Stimulated activated CD4-positive, alpha-beta T cell treated with anti-CD3 and anti-CD28 coated beads, Interleukin-4, amount 100 ng/mL, for 4 hours (primary cell): ENCODE measurements at places on chromosomes 11 and 22.

DNA sequence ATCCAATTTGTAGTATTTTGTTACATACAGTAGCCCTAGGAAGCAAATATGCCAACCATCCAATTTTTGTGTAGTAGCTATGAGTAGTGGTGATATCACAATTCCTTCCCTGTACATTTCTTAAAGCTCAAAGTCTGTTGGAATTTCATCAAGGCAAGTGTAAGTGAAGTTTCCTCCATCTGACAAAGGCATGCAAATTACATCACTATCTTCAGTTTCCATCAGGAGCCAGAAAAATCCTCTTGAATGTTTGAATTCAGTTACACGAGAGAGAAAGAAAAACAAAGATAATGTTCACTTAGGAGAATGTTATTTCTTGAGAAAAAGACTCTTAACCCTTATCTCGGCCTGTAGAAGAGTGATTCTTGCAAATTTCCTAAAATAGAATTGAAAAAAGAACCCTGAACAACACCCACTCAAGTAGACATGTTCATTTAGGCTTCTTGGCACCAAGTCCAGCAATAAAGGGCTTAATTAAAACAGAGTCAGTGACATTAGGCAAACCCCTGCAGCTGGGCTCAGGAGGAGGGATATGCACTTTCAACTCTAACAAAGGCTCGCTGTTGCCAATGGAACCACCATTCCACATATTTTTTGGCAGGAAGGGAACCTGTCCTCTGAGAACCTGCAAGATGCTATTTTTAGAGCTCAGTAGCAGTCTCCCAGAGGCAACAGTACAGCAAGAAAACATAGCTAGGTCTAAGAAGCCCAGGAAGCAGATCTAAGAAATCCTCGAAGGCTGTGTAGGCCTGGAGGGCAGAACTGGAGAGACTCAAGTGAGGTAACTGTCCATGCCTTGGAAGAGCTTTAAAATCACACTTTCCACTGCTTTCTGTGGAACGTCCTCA lies 144.6 kb downstream of the CCDC81 start:
- no peak for DNase-seq

DNA sequence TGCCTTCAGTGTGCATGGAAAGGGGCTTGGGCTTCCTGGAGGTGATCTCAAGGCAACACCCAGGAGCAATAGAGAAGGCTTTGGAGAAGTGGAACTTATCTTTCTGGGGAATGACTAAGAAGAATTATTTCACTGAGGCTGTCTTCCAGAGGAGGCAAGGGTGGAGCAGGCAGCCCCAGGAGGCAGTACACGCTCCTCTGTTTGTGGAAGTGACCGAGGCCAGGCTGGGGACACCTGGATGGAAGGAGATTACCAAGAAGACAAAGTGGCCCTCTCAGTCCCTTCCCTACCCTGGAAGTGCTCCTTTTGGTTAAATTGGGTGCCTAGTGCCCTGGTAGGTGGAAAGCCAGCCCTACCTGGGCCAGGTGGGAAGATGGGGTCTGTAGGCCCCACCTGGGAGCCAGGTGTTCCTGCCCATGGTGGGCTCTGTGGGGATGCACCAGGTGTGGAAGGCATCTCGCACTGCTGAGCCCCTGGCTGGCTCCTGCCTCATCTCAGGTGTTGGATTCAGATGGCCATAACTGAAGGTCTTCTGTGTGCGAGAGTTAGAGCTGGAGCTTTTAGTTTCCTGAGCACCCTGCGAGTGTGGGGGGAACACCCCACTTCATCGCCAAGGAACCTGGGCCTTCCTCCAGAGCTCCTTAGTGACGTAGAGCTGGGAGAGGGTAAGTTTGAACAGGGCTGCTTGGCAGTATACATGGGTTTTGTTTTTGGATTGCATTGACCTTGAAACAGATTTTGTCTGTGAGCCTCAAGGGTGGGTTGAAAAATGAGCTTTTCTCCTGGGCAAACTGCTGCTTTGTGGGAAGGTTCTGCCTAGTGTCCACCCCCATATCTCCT lies 46.1 kb downstream of the MICAL2 start:
- DNase-seq = no peak

- no peak for DNase-seq
Measured at GRCh38 chr11:92758241-92758780, 211.1 kb upstream of the MTNR1B start.

DNA sequence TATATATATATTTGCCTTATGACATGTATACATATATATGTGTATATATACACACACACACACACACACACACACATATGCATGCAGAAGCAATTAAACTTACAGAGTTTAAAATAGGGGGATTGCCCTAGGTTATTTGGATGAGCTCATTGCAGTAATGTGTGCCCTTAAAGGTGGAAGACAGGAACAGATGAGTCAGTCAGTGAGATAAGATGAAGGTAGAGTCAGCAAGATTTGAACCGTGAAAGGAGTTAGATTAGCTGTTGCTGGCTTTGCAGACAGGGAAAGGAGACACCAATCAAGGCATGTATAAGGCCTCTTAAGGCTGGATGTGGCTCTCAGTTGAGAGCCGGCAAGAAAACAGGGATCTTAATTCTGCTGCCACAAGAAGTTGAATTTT lies 902.4 kb upstream of the RAG2 start:
- DNase-seq = no peak

DNA sequence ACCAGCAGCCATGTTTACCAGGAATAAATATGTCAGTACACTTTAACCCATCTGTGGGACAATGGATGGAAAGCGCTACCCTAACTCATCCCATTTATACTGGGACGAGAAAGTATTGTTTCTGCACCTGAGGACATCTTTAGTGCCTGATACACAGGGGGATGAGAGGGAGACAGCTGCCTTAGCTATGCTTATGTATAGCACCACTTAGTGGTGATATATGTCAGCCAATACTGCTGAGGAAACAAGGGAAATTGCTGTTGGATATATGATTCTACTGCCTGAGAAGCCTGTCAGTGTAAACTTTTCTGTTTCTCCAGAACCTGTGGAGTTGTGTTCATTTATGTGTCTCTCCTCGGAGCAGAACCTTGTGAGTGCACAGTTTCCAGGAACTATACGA lies 13.3 kb upstream of the CEP295 start:
- no peak for DNase-seq

DNA sequence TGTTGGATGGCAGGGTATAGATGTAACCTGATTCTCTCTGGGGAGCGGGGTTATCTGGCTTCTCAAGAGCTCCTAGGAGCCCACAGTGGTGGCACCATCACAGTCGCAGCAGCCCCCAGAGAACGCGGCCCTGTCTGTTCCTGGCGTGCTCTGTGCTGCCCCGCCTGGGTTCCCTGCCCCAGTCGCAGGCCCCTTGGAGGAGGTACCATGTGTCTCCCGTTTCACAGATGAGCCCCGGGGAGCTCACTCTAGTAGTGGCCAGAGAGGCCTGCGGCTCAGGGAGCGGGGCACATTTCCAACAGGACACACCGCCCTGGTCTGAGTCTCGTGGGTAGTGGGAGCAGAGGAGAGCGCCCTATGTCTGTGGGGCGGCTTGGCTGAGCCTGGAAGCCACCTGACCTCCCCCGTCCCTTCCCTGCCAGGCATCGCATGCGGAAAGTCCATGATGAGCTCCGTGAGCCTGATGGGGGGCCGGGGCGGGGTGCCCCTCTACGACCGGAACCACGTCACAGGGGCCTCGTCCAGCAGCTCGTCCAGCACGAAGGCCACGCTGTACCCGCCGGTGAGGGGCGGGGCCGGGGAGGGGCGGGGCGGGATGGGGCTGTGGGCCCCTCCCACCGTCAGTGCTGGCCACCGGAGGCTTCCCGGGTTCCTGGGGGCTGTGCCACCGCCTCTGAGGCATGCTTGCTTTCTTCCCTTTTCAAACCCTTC lies 21.0 kb upstream of the PPP6R3 start:
- DNase-seq = no peak

DNA sequence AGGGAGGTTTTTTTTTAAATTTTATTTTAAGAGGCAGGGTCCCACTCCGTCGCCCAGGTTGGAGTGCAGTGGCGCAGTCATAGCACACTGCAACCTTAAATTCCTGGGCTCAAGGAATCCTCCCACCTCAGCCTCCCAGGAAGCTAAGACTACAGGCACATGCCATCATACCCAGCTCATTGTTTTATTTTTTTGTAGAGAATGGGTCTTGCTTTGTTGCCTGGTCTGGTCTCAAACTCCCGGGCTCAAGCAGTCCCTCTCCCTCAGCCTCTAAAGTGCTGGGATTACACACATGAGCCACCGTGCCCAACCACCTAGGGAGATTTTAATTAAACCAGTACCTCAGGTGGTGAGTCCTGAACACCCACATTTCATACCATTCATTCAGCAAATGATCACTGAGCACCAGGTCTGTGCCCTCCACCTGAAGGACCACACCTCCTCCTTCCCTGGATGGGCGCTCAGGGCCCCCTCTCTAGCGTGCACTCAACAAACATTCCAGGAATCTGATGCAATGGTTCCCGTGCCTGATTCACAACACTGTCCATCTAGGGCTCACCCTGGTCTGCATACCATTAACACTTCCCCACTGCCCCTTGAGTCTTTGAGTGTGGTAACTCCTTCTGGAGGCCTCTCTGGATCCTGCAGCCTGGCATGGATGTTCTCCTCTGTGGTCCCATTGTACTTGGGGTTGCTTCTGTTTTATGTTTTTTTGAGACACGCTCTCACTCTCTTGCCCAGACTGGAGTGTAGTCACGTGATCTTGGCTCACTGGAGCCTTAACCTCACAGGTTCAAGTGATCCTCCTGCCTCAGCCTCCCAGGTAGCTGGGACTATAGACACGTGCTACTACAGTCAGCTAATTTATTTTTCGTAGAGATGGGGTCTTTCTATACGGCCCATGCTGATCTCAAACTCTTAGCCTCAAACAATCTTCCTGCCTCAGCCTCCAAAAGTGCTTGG lies 9.6 kb upstream of the MYH9 start:
- DNase-seq = no peak

- no peak for DNase-seq
Measured at GRCh38 chr11:35994421-35994820, 50.6 kb downstream of the LDLRAD3 start.

DNA sequence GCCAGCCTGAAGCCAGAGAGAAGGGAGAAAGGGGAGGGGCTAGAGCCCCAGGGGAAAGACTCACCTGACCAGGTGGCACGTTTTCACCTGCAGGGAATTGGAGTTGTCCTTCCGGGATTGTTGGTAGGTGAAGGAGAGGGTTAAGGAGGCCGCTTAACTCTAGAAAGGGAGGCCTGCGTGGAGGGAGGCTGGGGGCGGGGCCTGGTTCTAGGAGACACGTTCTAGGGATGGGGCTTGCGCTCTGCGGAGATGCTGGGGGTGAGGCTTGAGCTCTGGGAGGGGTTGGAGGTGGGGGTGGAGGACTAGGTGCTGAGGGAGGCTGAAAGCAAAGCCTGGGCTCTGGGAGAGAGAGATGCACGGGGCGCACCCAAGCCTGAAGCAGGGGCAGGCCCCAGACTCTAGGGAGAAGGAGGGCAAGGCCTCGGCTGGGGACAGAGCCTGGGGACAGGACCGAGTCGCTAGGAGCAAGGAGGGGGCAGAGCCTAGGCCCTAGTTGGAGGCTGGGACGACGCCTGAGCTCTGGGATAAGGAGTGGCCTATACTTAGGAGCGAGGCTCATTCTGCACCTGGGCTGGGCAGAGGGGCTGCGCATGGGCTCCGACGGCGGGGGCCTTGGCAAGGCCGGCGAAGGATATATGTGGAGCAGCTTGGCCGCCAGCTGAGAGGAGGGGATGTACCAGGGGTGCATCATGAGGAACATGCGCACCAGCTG lies 2.4 kb downstream of the RASGRP2 start:
- no peak for DNase-seq

DNA sequence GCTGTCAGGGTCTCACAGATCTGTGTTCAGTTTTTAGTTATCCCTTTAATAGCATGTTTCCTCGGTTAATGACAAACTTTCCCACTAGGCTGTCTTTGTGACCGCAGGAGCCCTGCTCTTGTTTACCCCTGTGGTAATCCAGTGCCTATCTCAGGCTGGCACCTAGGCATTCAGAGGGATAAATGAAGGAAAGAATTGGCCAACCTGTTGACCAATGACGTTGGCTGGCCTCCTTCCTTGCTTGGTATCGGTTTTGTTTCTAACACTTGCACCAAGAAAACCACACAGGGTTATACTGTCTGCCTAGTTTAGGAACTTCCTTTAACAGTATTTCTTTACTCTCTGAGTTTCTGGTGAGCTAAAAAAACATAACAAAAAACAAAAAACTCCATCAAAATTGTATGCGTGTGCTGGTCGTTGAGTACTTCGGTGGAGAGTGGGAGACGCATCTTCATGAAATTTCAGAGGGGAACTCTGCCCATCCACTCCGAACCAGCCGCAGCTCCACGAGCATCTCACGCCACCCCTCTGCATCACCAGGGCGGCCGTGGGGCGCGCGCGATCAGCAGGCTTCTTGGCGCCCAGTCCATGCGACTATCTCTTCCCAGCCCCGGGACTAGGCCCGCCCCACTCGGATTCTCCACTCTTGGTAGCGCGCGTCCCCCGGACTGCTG lies 563 bp upstream of the ENDOD1 start:
- peak; percentile 8 for DNase-seq

- no peak for DNase-seq
Measured at GRCh38 chr22:46052801-46053562, 76.0 kb upstream of the WNT7B start.

DNA sequence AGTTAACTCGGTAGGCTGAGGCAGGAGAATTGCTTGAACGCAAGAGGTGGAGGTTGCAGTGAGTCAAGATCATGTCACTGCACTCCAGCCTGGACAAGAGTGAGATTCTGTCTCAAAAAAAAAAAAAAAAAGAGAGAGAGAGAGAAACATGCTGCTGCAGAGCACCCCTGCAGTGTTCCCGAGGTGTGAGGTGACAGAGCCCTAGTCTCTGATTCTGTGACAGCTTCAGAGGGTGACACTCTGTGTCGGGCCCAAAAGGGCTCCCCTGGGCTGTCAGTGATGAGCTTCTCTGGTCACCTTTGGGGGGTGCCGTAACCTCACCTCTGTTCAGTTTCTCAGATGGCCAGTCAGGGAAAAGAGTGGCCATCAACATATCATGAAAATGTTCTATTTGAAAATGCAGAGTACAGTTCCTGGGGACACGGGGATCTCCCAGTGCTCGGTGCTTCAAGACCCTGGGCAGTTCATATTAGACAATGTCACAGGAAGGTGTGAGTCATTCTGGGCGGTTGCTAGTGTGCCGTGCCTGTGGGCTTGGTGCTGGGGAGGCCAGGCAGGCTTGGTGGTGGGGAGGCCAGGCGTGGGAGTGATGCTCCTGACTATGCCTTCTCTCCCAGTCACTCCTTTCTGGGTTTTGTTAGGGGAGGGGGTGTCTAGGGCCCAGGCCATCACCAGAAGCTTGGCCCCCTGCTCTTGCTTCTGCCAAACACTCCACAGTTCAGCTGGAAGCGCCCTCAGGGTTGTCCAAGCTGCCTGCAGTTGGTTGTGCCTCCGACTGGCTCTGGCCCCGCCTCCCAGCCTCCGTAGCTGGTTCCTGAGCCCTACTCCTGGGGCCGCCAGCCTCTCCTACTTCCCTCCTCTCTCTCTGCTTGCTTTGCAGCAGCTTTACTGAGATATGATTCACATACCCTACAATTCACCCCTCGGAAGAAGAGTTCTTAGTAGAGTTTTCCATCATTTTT lies 52.5 kb upstream of the CLDN5 start:
- DNase-seq = peak; percentile 47
